ENCODE measurements at places on chromosomes 5 and 9.
A peak's percentile ranks its signal among the peaks of the same experiment; 100 is the strongest.

DNA sequence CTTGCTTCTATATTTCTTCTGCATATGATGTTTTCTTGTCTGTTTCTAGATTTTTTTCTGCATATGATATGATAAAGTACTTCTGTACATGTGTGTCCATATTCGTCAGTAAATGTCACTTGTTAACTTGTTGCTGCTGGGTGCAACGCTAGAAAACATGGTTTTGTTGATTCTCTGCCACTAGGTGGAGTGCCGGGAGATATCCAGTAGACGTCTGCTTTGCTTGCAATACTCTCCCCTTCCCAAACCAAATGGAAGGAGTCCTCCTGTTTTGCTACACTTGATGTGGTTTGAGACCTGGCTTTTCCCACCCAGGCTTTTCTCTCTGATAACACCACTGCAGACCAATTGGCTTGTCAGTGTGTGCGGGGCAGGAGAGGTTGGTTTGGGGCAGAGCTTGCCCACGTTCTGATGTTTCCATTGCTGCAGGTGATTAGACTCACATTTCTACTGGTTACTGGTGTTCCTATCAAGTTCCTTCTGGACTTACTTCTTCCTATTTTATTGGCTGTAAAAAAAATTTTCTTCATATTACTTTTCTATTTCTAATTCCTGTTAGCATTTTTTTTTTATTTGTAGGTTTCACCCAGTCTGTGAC is 900.0 kb upstream of the CDH10 start:
- peak; percentile 73 for DNase-seq

GRCh38 chr5:124995421-124995820 is 249.0 kb upstream of the ZNF608 start:
- DNase-seq: no peak

DNA sequence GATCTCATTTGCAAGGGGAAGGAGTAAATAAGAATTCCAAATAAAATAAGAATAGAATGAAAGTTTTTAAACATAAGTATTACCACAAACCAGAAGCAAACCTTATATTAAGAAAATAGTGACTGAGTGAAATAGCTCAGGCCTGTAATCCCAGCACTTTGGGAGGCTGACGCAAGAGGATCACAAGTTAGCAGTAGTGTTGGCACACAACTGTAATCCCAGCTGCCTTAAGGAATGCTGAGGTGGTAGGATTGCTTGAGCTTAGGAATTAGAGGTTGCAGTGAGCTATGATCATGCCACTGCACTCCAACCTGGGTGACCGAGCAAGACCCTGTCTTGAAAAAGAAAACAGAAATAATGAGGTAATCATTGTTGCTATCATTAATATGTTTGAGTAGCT is 47.0 kb downstream of the APC start:
- DNase-seq: no peak

DNA sequence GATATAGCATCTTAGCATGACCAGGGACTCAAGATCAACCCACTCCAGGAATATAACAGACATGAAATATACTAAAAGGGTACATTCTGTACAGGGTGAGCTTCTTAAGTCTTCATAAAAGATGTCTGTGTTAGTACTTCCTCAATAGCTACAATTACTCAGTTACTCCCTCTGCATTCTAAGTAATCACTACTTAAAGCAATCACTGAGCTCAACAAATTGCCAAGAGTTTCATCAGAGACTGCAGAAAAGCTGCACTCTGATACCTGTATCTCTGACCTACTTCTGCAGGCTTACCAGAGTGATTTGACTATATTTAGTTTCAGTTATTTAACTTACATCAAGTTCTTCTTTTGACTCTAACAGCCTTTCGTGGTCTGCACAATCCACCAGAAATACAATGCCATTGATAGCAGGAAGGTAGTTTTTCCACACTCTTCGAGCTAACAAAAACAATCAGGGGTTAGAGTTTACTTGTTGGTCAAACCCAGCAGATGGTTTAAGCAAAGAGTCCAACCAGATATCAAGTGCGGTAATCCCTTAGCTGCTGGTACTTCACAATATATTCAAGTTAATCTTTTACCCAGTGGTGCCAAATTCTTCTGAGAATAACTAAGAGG is 23.3 kb downstream of the SAR1B start:
- no peak for DNase-seq

GRCh38 chr5:37814699-37815098 is 25.1 kb downstream of the GDNF start:
- no peak for DNase-seq

GRCh38 chr5:54821445-54822323 is 163.7 kb downstream of the ESM1 start:
- no peak for DNase-seq

GRCh38 chr9:1453636-1454035 is 403.5 kb downstream of the DMRT2 start:
- DNase-seq: no peak

- no peak for DNase-seq
Measured at GRCh38 chr5:109567374-109568044, 122.2 kb upstream of the MAN2A1 start.

DNA sequence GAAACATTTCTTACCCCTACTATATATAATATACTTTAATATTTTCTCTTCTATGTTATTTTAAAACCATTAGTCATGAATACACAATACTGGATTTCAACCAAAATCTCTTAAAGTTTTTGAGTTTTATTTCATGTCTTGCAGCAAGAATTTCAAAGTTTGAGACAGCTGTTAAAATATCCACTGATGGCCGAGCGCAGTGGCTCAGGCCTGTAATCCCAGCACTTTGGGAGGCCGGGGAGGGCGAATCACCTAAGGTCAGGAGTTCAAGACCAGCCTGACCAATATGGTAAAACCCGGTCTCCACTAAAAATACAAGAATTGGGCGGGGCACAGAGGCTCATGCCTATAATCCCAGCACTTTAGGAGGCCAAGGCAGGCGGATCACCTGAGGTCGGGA is 59.7 kb upstream of the DAPK1 start:
- no peak for DNase-seq

- DNase-seq: no peak
Measured at GRCh38 chr9:130467316-130467715, 22.6 kb downstream of the ASS1 start.

- DNase-seq: no peak
Measured at GRCh38 chr5:1243487-1244130, 18.4 kb downstream of the SLC6A18 start.

GRCh38 chr9:132142924-132143323 is 18.9 kb upstream of the NTNG2 start:
- no peak for DNase-seq

GRCh38 chr9:99713838-99714306 is 107.8 kb upstream of the NR4A3 start:
- DNase-seq: peak; percentile 41

DNA sequence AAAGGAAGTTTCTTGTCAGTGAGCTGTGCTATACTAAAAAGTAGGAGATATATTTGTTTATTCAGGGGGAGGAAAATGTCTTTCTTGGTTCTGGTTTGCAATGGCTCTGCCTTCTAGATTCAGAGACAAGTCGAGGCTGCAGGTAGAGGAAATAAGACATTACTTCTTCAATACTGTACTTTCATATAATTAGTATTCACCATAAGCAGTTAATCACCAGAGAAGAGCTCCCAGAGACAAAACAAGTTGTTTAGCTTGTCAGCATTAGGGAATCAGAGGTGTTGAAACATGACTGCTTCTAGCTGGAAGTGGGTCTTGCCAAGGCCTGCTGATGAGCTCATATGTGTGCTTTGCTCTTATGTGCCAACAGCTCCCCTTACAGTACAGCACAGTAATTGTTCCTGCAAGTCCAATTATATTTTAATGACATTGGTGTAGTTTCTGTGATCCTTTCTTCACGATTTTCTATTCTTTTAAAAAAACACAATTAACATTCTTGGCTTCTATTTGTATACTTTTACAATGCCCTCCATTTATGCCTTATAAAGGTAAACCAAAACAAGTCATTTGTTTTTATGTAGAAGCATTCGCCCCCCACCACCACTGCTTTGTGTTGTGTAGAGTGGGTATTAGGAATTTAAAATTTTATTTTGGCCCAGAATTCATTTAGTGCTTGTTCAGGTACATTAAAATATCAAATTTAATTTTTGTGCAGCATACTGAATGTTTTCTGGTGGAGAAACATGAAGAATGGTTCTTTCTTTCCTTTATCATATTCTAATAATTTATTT is 112.2 kb downstream of the RPS23 start:
- DNase-seq: peak; percentile 75

DNA sequence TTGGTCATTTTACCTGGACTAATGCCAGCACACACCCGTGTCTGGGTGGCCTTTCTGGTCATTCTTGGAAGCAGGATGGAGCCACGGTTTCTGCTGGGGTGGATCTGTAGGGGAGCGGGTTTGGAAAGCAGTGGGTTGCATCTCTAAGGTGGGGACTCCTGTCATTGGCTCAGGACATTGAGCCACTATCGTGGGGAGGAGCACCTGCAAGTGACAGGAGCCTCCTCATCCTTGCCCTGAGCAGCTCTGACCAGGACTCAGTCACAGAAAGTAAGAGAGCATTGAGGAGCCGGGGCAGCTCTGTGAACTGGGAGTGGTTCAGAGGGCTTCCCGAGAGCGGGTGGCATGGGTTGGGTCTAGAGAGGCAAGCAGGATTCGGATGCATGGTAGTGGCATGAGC is 3.7 kb downstream of the B4GALT7 start:
- no peak for DNase-seq

DNA sequence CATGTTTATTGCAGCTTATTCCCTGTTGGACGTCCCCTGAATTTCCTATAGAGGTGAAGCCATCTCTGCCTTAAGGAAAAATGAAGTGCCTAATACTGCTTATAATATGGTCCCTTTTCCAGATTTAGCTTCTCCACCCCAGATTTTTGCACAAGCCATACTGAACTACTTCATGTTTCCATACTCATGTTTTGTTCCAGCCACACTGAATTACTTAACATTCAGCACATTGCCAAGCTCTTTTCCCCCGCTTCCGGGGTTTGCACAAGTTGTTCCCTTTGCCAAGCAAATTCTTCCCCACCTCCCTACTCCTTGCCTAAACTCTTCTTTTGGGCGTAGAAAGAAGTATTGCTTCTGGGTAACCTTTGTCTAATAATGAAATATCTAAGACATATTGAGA is 1.7 kb upstream of the CNTRL start:
- DNase-seq: peak; percentile 49

DNA sequence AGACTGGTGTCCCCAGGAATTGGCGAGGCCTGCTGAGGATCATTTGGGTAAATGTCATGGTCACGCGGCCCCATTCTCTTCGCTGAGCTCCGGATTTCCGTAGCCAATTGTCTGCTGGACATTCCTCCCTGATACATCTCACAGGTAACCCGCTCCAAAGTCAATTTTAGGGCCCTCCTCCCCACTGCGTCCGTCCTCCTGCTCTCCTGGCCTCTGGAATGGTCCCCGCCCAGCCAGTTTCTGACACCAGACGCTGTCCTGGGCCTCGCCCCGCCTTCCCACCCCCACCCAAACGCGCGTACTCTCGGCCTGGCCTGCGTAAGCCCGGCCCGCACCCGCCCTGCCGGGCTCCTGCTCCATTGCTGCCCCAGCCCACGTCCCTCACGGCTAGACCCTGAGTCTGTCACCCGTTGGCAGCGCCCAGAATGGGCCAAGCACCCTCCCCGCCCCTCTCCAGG is 202.0 kb downstream of the AUH start:
- no peak for DNase-seq

- no peak for DNase-seq
Measured at GRCh38 chr9:101604296-101604695, 9.5 kb upstream of the PPP3R2 start.

GRCh38 chr9:98185021-98185567 is 7.3 kb downstream of the CORO2A start:
- DNase-seq: no peak

DNA sequence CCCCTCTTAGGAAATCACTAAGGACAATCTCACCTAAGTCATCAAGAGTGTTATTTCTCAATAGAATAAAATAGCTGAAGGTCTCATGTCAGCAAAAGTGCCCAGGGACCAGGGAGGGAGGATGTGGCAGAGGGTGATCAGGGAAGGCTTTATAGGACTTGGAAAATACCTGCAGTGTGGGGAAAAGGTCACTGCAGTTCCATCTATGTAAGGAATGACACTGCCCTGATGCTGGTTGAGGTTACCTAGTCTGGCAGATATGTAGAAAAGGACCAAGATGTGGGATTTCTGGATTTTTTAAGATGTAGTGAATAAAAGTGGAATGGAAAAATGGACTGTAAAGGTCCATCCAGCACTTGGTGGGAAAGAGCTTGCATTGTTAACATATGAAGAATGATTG is 18.3 kb downstream of the PRDM9 start:
- DNase-seq: no peak

GRCh38 chr9:77844415-77844814 is 187.2 kb downstream of the GNAQ start:
- no peak for DNase-seq

DNA sequence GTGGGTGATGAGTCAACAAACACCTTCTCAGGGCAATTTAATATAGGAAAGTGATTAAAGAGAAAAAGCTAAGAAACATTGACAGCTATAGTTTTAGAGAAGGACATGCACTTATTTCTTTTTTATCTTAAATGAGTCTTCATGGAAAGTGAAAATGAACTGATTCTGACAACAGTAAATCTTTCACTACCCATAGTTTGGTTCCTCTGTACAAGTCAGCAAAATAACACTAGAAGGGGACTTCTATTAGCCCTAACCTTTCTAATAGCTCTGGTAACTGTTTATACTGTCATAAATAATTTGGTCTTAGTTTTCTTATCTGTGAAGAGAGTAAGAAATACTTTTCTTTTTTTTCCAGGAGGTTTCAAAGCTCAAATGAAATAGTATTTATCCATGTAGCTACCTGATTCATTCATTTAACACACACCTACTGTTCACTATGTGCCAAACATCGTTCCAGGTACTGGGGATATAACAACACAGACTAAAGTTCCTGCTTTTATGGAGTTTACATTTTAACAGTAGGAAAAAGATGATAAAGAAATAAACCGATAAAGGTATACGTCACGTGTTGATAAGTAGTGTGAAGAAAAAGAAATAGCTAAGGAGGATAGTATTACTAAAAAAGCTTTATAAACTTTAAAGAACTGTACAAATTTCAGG is 148.2 kb downstream of the PCSK1 start:
- no peak for DNase-seq

DNA sequence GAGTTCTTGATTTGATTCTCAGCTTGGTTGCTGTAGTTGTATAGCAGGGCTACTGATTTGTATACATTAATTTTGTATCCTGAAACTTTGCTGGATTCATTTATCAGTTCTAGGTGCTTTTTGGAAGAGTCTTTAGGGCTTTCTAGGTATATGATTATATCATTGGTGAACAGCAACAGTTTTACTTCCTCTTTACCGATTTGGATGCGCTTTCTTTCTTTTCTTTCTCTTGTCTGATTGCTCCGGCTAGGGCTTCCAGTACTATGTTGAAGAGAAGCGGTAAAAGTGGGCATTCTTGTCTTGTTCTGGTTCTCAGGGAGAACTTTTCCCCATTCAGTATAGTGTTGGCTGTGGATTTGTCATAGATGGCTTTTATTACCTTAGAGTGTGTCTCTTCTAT is 158.9 kb downstream of the SAXO1 start:
- DNase-seq: no peak

GRCh38 chr5:107615299-107615817 is 55.4 kb downstream of the EFNA5 start:
- DNase-seq: no peak

- no peak for DNase-seq
Measured at GRCh38 chr5:67793418-67793817, 422.1 kb upstream of the PIK3R1 start.
